CD4-positive, alpha-beta T cell (primary cell): ENCODE measurements at places on chromosomes 16 and 17.

DNA sequence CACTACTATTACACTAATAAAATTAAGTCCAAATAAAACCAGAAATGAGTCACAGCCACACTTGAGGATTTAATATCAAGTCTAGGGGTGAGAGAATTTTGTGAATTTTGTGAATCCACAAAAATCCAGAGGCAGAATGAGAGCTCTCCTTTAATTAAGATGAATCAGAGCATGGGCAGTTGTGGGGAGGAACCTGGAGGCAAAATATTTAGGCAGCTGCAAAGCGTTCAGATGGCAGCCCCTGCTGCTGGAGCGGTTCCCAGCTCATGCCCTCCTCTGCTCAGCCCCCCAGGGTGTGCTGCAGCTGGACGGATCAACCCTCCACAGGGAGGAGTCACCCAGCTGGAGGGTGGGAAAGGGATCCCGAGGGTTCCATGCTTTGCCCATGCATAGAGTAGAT, 43.4 kb upstream of the IRX6 start:
- DNase-seq = no peak

- no peak for DNase-seq
Measured at GRCh38 chr17:50448643-50449042, 20.0 kb downstream of the CHAD start.

DNA sequence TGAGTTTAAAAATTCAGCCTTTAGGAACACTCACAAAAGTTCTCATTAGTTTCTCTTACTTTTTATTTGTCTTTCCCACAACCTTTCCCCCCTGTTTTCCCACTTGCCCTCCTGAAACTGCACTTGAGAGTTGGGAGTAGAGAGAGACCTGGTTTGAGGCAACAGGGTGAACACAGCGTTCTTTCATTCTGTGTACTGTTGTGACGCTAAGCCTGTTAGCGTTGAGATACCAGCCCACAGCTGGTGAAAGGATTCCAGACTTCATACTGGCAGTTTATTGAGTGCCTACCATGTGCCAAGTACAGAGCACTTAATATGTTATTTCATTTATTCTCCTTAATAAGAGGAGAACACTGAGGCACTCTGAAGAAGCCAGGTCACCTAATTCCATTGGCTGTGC, 10.3 kb downstream of the TNRC6C start:
- DNase-seq = no peak

GRCh38 chr17:48819466-48819865, 2.4 kb upstream of the TTLL6 start:
- DNase-seq = no peak

DNA sequence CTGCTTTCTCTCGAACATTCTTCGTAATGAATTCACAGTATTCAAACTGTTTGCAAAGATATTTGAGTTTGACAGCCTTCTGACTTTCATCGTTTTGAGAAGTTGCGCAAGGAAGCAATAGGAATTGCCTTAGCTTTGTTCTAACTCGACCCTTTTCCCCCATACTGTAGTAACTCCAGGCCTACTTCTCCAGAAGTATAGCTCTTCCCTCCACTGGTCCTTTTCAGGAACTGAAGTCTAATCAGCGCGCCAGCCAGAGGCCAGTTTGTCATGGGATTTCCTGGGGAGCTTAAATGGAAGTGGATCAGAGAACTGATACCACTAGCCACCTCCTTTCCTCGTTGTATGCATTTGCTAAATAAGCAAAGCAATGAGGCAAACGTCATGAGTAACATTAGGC, 27.9 kb downstream of the CDR2 start:
- DNase-seq = no peak

DNA sequence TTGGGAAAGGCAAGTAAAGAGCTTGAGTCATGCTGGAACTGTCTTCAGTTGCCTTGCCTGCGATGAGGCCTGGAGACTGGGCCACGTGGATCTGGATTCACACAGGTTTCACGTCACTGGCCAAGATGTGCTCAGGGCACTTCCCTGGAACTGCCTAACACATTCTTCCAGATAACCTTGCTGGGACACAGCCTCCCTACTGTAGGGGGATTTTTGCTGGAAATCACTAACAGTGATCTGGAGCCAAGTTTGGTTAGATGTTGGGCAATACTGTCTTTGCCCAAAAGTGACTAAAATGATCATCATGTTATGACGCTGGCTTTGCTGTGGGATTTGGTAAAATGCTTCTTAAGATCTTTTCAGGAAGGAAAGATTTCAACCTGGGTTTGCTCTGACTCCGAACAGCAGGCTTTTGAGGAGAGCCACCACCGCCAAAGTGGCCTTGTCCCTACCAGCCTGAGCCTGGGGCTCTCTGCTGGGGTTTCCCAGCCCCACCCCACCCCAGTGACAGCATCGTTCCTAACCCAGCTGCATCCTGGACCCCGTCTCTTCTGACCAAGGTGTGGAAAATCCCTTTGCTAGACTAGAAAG, 14.7 kb downstream of the C1QTNF1 start:
- no peak for DNase-seq

DNA sequence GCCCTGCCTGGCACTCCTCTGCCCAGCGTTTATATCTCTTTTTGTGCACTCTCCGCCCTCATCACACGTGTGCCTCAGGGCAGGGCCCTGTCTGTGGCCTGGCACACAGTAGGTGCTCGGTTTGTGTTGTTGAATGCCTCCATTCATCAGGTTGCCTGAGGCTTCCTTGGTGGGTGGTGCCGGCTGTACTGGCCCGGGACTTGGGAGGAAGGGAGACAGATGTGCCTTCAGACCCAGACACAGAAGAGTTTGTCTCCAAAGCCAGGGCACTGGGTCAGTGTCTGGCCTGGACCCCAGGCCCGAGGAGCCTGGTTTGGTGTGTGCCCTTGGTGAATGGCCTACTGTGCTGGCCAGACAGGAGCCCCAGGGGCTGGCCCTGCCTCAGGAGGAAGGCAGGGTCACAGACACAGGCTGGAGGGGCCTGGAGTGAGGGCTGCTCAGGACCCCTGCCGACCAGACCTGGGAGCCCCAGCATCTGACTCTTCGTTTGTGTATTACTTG, 71.6 kb downstream of the RAI1 start:
- DNase-seq = no peak
